H1 (cell line): ENCODE measurements at places on chromosomes 11 and 22. TPM values are rescaled to one million over a fixed set of nuclear protein-coding genes. Genes with fewer than 3 reads are reported as not detected.

DNA sequence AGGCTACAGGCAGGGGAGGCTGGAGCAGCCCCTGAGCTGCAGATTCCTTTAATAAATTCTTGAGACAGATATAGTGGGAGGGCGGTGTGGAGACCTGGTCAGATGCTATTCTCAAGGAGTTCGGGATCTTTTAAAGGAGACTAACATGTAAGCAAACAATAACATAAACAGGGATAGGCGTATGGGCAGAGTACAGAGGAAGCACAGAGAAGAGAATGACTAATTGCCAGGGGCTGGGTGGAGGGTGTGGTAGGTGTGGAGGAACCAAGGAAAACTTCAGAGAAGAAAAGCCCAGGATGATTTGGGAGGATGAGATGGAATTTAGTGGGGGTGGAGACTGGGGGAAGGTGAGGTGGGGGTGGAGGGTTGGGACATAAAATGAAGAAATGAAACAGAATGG lies 9.7 kb upstream of the HEPHL1 start:
- H3K4me1 ChIP-seq, result no peaks in the 10 kb centered on the region
- no peaks in the 10 kb centered on the region for H3K27me3 ChIP-seq
- DNase-seq, result no peak
- H3K27ac ChIP-seq, result no peak overlapping the region
- H3K36me3 ChIP-seq, result no peaks in the 10 kb centered on the region
- no peak overlapping the region for H3K4me3 ChIP-seq

GRCh38 chr22:22769434-22770279 lies 118.0 kb upstream of the IGLL5 start:
- DNase-seq, result no peak
- peaks cover 13% of the 10 kb centered on the region for H3K27me3 ChIP-seq
- no peaks in the 10 kb centered on the region for H3K36me3 ChIP-seq
- no peak overlapping the region for H3K4me3 ChIP-seq

DNA sequence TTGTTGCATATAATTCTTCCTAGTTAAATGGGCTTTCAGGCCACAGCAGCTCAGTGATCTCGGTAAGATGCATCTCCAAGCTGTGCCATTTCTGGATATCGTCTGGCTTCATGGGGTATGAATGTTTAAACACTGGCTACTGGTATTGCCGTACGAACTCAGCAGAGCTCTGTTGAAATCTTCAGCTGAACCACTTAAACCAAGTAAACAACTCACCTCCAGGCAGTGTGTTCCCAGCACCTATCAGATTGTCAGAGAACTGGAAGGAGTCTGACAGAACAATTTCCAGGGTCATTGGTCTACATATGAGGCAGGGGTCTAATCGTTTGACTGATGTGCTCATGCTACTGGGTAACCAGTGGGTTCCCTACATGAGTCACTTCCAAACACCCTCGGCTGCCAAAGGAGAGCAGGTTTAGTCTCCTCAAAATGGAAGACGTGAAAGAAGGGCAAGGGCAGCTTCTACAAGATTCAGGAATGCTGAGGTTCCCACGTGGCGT lies 93.2 kb upstream of the BMAL1 start:
- no peaks in the 10 kb centered on the region for H3K36me3 ChIP-seq
- DNase-seq, result no peak
- no peak overlapping the region for H3K4me3 ChIP-seq
- H3K4me1 ChIP-seq, result no peaks in the 10 kb centered on the region
- H3K27ac ChIP-seq, result no peak overlapping the region

DNA sequence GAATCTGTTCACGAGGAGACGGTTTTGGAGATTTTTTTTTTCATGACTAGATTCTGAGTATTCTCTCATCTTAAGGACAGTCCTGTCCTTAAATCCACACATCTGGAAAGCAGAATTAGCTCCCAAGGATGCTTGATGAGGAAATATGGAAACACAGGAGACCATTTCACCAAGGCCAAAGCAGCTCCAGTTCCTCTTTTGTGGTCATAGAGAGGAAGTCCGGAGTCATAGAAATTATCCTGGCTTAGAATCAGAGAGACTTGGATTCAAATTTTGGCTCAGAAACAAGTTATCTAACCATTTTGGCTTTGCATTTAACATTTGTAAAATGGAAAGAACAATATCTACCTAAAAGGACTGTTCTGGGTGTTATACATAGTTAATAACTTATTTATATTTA lies 7.3 kb upstream of the TEAD1 start:
- H3K4me1 ChIP-seq, result no peaks in the 10 kb centered on the region
- H3K4me3 ChIP-seq, result no peak overlapping the region
- H3K27me3 ChIP-seq, result no peaks in the 10 kb centered on the region
- no peak for DNase-seq
- H3K27ac ChIP-seq, result no peak overlapping the region

GRCh38 chr11:134048028-134048427 lies 20.8 kb upstream of the JAM3 start:
- no peak overlapping the region for H3K27ac ChIP-seq
- H3K27me3 ChIP-seq, result no peaks in the 10 kb centered on the region; the same call in 1 of the 2 replicates
- H3K4me1 ChIP-seq, result peaks cover 11% of the 10 kb centered on the region
- H3K4me3 ChIP-seq, result no peak overlapping the region
- DNase-seq, result no peak

DNA sequence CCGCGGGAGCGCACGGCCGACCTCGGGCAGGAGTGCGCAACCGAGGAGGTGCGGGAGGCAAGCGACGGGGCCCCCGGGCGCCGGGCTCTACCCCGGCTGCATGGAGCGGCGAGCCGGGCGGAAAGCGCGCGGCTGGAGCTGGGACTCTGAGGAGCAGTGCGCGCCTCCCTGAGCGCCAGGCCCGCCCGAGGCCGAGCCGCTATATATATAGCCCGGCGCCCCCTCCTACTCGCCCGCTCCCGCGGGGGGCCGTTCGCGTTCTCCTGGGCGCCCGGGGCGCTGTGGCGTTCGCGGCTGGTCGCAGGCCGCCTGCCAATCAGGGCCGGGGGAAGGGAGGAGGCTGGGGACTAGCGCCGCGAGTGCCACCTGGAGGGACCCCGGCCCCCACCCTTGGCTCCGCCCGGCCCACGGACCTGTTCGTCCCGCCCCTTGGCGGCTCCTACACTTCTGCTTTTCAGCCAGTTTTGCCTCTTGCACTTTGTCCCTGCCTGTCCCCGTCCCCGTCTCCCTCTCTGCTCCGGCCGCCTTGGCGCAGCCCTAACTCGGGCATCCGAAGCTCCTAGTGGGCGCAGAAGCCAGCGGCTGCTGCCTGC lies at the start of gene FGF4:
Gene FGF4 (minus strand): TSS at position 179 of the 593 bp plus-strand sequence. CDS start 257 bp downstream, outside the sequence.
- H3K4me3 ChIP-seq, result peak within 1 kb of the TSS; percentile 23
- no peak within 1 kb of the TSS for H3K27ac ChIP-seq
- H3K4me1 ChIP-seq, result peaks cover 35% of the 10 kb centered on the region
- DNase-seq, result peak; percentile 83
- no peaks in the 10 kb centered on the region for H3K36me3 ChIP-seq

The PATE4 gene
- not detected in 2 replicates for total RNA-seq

The MPPED2 gene
- total RNA-seq, result 3.5 and 6.2 TPM in 2 replicates
